ENCODE measurements at places on chromosomes 3 and 15. TPM values are rescaled to one million over a fixed set of nuclear protein-coding genes. Genes with fewer than 3 reads are reported as not detected.

DNA sequence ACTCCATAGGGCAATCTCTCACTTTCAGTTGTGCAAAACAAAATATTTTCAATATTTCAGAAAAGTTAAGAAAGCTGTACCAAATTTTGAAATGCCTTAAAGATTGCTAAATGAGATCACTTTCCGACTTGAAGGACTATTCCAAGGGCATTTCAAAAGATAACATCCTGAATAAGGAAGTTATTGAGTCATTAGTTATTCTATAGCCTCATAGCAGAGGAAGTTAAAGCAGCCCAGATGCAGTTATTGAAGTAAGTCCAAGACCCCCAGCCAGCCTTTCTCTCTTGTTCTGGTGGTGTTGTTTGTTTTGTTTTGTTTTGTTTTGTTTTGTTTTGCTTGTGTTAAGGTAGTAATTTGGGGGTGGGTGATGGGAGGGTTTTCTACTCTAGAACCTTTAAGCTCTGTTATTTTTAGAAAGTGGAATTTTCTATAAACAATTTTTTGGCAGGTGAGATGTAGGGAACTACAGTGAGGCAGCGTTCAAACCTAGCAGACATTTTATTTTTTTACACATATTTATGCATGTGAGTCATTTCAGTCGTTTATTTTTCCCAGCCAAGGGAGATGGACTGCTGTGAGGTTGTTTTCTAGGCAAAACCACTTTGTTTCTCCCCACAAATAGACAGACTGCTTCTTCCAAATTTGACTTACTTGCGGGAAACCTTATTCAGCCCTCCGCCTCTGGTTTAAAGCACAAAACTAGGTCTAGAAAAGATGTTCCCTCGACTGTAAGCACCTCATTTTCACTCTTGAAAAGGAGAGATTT, 216.3 kb upstream of the ARPP21 start:
- DNase-seq: no peak

DNA sequence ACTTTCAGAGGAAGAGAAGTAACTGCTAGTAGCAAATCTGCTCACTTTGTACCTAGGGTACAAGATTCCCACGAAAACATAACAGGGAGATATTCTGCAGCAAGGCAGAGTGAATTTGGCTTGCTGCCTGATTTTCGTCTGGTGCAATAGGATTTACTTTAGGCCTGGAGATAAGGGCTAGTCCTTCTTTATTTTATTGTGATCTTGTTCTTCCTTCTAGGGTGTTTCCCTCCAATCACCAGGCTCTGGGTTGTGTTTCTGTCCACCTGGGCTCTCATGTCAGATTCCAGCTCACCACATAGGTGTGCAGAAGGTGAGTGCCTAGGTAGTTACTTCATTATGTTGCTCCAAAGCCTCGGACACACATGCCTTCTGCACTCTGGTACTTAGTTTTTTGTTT, 211.8 kb upstream of the RGMA start:
- no peak for DNase-seq

ACKR2 gene
- not detected for total RNA-seq

GRCh38 chr3:16536996-16537395, 23.5 kb upstream of the RFTN1 start:
- no peak for DNase-seq

DNA sequence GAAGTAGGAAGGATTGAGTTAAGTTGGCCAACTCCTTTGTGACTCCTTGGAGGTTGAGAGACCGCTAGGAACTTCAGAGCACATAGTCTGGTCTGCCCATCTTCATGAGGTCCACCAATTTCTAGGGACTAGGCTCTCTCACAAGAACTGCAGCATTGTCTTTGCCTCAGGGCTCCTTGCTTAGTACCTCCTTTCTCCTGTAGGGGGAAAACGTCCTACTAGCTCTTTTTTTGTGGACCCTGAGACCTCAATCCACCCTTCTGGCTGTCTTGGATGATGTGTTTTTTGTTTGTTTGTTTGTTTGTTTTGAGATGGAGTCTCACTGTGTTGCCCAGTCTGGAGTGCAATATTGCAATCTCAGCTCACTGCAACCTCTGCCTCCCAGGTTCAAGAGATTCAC, 21.6 kb downstream of the REC114 start:
- no peak for DNase-seq

GXYLT2 gene
- total RNA-seq: 3.7 TPM

GRCh38 chr15:25182098-25182478, 227.3 kb downstream of the SNRPN start:
- no peak for DNase-seq

DNA sequence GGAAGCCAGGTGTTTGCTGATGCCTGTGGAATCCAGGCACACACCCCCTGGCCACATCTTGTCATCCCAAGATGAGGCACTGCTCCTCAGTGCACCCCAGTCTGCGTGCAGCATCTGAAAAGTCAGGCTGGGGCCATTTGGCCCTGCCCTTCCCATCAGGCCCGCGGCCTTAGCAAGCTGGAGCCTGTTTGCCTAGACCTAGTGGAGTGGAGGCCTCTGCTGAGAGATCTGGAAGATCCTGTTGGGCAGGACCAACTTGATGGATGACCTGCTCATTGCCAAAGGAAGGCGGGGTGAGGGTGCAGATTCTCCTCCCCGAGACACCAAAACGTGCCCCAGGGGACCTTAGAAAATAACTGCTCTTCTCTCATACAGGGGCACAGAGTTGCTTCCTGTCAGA, 220.2 kb downstream of the SHQ1 start:
- DNase-seq: no peak

DNA sequence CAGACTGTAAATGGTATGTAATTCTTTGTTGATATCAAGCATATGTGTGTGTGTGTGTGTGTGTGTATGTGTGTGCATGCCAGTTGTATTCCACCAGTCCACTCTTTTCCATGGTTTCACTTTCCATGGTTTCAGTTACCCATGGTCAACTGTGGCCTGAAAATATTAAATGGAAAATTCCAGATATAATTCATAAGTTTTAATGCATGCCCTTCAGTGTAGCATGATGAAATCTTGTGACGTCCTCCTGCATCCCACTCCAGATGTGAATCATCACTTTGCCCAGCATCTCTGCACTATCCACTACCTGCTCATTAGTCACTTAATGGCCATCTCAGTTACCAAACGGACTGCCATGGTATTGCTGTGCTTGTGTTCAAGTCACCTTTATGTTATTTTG, 215.9 kb downstream of the GBE1 start:
- DNase-seq: no peak

DNA sequence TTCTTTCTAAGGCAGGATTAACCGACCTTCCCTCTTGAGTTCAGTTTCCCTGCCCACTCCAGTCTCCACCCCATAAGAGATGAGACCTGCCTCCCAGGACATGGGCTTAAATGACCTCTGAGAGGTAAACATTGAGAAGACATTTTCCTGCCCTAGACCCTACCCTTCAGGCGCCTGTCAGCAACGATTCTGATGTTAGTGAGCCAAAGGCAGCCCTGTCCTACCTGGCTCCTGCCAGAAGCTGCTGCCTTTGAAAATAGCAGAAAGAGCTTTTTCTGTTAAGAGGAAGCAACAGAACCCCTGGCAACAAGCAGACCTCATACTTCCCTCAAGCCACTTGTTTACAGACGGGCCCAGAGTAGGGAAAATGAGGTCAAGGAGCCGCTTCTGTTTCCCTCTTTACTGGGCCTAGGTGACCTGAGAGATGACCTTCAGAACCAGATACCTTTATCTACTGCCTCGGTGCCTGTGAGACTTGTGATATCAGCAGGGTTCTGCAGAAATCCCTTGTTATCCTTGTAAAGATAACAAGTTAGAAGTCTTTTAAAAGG, 52.0 kb downstream of the CD200R1L start:
- no peak for DNase-seq

GRCh38 chr15:99474909-99475753, 90.7 kb upstream of the MEF2A start:
- DNase-seq: no peak

DNA sequence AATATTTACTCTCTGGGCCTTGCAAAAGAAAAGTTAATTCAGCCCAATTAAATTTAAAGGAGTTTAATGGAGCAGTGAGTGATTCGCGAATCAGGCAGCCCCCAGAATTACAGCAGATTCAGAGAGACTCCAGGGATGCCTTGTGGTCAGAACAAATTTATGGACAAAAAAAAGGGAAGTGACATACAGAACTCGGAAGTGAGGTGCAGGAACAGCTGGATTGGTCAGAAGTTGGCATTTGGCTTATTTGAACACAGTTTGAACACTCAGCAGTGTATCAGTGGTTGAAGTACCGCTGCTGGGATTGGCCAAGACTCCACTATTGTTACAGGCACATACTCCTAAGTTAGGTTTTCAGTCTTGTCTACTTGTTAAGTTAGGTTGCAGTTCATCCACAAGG, 145.0 kb upstream of the GAP43 start:
- DNase-seq: peak; percentile 5

FANCD2OS gene
- not detected for total RNA-seq

- no peak for DNase-seq
Measured at GRCh38 chr15:66045542-66045941, 176.3 kb downstream of the RAB11A start.

GRCh38 chr3:111584744-111585143, 10.4 kb downstream of the ZBED2 start:
- no peak for DNase-seq

DNA sequence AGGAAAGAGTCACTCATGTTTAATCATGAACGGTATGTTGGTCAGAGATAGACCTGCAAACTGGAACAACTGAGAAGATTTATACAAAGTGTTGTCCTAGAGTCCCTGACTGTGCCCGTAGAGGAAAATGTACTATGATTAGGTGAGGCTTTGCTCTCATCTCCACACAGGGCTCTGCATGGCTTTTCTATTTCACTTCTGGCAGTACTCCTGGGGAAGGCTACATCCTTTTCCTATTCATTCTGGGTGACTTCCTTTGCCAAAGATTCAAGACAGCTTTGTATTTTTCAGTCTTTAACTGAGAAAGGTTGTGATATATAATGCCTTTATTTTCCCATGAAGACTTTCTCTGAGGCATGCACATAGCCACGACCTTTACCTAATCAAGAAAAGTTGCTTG, 414.7 kb downstream of the ZBTB20 start:
- DNase-seq: no peak

DNA sequence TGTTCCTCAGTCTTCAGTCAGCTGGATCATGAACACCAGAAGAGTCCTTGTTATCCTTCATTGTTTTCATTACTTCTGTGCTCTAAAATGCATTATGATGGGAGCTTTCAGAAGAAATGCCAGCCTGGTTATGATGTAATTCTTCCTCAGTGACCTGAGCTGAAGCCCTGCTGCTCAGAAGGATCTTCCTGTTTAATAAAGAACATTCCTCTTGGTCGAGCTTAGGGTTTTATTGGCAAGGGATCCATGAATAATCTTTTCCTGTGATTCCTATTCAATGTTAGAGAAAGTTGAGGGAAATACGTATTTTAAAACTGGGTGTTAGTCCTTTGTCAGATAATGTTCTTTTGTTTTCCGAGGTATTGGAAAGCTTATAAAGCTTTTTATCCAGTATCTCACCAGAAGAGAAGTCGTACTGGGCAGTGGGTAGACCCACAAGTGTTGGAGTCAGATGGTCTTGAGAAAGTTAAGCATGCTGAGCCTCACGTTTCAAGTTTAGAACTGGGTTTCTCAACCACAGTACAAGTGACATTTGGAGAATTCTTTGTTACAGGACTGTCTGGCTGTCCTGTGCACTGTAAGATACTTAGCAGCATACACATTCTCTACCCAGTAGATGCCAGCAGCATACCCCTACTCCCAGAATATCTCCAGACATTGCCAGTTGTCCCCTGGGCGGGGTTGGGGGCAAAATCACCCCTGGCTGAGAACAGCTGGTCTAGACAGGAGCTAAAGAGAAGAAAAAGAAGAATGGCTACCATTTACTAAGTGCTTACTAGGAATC, 212.3 kb upstream of the BHLHE40 start:
- no peak for DNase-seq

GRCh38 chr15:69149803-69150202, 10.6 kb upstream of the GLCE start:
- no peak for DNase-seq

GRCh38 chr15:39595338-39596221, 14.7 kb downstream of the THBS1 start:
- DNase-seq: peak; percentile 16

DNA sequence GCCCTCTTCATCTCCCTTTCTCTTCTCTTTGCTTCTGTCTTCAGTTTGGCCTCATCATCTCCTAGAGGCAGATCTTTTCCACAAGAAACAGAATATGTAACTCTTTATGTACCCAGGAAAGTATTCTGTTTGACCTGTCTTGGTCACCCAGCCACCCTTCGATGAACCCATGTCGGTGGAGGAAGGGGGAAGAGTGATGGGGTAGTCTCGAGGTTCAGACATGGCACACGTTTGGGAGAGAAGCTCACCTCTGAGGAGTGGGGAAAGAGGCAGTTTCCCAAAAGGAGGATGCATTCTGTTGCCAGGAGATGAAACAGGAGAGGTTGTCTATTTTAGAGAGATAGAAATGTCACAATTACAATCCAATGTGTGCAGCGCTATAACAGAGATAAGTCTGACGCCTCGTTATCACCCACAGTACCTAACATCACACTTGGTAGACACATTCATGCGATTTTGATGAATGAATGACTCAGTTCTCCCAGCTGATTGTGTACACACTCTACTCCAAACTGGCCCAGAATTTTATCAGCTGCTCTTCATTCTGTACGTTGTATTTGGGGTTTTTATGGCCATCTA, 722 bp upstream of the CCDC50 start:
- no peak for DNase-seq

- no peak for DNase-seq
Measured at GRCh38 chr15:27623149-27623548, 476.0 kb downstream of the OCA2 start.

GRCh38 chr15:40921949-40922607, 7.1 kb upstream of the DLL4 start:
- no peak for DNase-seq

GRCh38 chr15:82058517-82059204, 12.8 kb upstream of the MEX3B start:
- no peak for DNase-seq

LRTM1 gene
- total RNA-seq: not detected

CD200 gene
- total RNA-seq: not detected

DNA sequence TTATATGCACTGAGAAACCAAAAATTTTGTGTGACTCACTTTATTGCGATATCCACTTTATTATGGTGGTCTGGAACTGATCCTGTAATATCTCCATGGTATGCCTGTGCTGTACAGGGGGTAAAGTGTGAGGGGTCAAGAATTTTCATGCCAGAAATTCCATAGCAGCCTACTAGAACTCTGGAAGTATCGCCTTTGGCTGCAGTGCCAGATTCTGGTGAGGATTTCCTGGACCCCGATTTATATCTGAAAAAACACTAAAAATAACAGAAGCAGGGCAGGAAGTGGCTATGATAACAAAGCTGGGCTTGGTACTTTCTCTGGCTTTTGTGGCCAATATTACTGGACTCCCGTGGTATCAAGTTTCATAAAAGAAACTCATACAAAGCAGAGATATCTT, 36.4 kb downstream of the CCDC80 start:
- DNase-seq: peak; percentile 88

CP gene
- total RNA-seq: not detected

DNA sequence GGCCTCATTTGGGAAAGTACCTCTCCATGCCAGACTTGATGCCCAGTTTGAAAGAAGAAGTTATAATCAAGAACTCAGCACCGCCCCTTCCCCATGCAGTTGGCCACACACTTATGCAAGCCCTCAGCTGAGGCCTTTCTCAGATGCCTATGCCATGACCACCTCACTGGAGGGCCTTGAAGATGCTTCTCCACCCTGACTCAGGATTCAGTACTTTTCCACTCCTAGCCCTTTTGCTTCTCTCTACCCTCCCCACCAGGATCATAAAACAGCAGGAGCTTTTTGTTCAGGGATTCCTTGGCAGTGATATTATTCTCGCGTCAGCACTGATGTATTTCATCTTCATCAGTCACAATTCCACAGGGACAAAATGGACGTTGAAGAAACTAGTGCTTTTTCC, 313.5 kb downstream of the PYDC2 start:
- peak; percentile 90 for DNase-seq

Data from Daoy (cell line).